ENCODE measurements at places on chromosomes 12 and 14. TPM values are rescaled to one million over a fixed set of nuclear protein-coding genes. Genes with fewer than 3 reads are reported as not detected.

DNA sequence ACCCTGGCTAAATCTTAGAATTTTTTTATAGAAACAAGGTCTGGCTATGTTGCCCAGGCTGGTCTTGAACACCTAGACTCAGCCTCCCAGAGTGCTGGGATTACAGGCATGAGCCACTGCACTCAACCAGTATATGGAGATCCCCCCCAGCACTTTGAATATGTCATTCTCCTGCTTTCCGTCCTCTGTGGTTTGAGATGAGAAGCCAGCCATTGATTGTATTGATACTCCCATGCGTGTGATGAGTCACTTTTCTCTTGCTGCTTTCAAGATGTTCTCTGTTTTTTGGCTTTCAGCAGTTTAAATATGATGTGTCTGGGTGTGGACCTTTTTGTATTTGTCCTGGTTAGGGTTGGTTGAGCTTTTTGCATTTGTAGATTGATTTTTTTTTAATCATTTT lies 75.2 kb upstream of the DNM1L start:
- H3K36me3 ChIP-seq: peaks cover 73% of the 10 kb centered on the region
- no peaks in the 10 kb centered on the region for H3K27me3 ChIP-seq
- H3K4me1 ChIP-seq: peaks cover 8% of the 10 kb centered on the region
- no peak for DNase-seq
- no peak overlapping the region for H3K4me3 ChIP-seq
- H3K27ac ChIP-seq: no peak overlapping the region

- H3K4me3 ChIP-seq: no peak overlapping the region
- H3K36me3 ChIP-seq: no peaks in the 10 kb centered on the region
- peaks cover 14% of the 10 kb centered on the region for H3K4me1 ChIP-seq
- no peaks in the 10 kb centered on the region for H3K27me3 ChIP-seq
Measured at GRCh38 chr14:100422556-100423316, 99.6 kb downstream of the SLC25A47 start.

GRCh38 chr12:51528852-51529650 lies 62.0 kb upstream of the SCN8A start:
- no peak for DNase-seq
- no peaks in the 10 kb centered on the region for H3K36me3 ChIP-seq
- no peaks in the 10 kb centered on the region for H3K4me1 ChIP-seq
- no peak overlapping the region for H3K27ac ChIP-seq
- no peak overlapping the region for H3K4me3 ChIP-seq
- H3K27me3 ChIP-seq: peaks cover 3% of the 10 kb centered on the region

DNA sequence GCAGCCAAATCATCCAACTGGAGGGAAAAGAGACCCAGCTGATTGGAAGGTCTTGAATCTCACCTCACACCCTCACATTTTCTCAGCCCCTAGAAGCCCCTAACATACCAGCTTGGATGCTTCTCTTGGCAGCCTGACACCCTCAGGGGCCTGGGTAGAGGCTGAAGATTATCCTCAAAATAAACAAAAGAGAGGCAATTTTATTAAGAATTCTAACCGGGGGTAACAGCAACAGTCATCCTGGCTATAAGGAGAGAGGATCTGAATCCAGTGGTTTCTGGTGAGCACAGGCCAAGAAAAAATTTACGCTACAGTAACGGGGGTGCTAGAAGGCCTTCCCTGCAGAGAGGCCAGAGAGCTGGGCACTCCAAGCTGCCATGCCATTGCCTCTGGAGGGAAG lies 21.6 kb downstream of the KRT76 start:
- DNase-seq: no peak
- H3K27ac ChIP-seq: no peak overlapping the region
- no peak overlapping the region for H3K4me3 ChIP-seq
- peaks cover 11% of the 10 kb centered on the region for H3K27me3 ChIP-seq

FIGNL2 gene
- 0.95 TPM for total RNA-seq

All from lower lobe of right lung (tissue), 2 donors.